ENCODE measurements at places on chromosomes 3 and 15.

GRCh38 chr15:99508311-99508645, 57.5 kb upstream of the MEF2A start:
- DNase-seq, result no peak

GRCh38 chr3:8256441-8257071, 245.1 kb upstream of the LMCD1 start:
- DNase-seq, result no peak

- DNase-seq, result no peak
These were observed 33.1 kb downstream of the PYGO1 start for GRCh38 chr15:55555089-55555488.

DNA sequence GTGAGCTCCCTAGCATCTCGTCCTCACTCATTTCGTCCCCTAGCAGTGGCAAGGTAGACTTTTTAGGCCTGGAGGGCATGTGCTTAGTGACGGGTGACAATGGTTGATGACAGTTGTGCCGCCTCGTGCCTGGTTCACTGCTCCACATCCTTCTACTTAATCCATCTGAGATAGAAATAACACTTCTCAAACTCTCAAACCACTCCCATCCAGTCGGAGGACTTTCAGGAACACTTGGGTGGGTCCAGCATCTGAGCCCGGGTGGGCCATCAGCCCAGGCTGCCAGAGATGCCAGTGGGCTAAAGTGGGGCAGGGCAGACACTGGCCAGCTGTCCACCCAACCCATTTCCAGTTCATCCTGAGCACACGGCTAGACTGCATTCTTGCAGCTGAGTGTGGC, 79.7 kb upstream of the SMAD3 start:
- DNase-seq, result no peak

GRCh38 chr3:188534633-188535032, 380.7 kb downstream of the LPP start:
- DNase-seq, result no peak

DNA sequence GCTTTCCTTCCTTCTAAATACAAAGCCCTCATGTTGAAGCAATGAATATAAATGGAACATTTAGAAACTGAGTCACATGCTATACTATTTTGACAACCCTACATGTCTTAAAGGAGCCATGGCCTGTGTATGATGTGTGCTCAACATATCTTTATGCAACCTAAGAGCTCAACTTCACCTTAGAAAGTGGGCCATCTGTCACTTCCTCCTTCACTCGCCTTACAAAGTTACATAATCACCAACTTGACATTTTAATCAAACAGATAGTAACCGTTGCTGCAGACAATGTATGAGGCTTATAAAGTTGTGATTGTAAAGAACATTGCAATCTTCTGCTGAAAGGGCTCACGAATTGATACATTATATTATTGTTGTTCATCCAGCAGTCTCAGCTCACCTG, 163.6 kb downstream of the SERPINI1 start:
- no peak for DNase-seq

GRCh38 chr3:10521772-10522441, 16.5 kb upstream of the ATP2B2 start:
- no peak for DNase-seq

GRCh38 chr3:137081711-137082110, 123.9 kb downstream of the IL20RB start:
- DNase-seq, result no peak

DNA sequence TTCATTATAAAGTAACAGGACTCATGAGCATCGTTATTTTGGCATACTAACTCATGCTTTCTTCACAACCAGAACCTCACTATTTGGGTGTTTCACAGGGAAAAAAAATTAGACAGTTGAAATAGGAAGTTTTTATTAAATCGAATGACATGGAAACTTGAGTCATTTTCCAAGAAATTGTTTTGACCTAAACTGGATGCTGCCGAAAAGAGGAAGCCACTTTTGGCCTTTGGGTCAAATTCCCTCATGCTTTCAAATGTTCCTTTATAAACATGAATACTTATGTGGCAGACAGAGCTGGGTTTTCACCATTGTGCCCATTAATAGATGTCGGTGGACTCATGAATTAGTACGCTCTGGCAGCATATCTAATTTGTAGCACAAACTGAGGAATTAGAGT, 224.9 kb downstream of the MCTP2 start:
- no peak for DNase-seq

DNA sequence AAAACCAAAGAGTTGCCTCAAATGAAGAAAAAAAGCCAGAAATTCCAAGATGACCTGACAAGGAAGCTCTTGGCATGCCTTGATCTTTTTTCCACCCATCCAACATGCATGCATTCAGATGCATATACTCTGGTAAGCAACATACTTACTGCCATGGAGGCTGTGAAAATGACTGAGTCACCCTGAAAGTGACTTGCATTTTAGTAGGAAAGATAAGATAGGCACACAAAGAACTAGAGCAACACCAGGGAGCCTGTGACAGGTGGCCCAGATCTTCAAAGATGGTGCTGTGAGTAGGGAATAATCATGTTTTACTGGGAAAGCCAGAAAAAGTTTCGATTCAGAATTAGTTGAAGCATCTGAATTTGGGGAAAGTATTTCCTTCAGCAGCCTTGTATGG, 185.1 kb upstream of the SLCO3A1 start:
- no peak for DNase-seq

DNA sequence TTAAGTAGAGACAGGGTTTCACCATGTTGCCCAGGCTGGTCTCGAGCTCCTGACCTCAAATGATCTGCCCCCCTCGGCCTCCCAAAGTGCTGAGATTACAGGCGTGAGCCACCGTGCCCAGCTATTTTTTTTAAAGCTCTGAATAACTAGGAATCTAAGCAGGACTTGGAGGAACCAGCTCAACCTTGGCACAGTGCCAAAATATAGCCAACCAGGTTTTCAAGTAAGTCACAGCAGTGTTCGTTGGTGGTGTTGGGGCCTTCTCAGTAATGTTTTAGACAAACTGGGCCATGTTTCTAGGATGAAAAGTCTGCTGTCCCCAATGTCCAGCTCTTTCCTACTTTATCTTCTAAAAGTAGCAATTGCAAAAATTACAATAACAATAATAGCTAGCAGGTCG, 6.4 kb upstream of the ADAM10 start:
- DNase-seq, result peak; percentile 59

GRCh38 chr15:31361764-31362515, 35.3 kb downstream of the KLF13 start:
- no peak for DNase-seq

DNA sequence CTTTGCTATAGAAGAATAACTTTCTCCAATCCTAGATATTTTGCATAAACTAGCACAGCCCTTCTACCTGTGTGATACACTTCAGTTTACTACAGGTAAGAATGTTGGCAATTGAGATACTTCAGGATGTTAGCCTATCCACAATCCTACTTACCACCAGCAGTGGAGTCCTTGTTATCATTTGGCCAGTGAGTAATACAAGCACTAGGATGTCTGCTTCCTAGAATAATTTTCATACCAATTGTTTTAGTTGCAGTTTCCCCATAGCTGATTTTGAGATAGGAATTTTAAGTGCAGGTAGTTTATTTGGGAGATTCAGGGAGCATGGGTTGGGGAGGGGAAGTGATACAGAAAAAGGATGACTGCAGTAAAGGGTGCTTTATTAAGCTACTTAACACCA, 147.2 kb downstream of the EPHA6 start:
- DNase-seq, result no peak
